ENCODE measurements at places on chromosomes 7 and 10. TPM values are rescaled to one million over a fixed set of nuclear protein-coding genes. Genes with fewer than 3 reads are reported as not detected.

The SPDYE2B gene
- not detected for polyA plus RNA-seq

The MCMBP gene
- 37.6 TPM for polyA plus RNA-seq

The ZFYVE27 gene
- 30.7 TPM for polyA plus RNA-seq

The SEMA4G gene
- polyA plus RNA-seq = 153 TPM

The HSPA14 gene
- polyA plus RNA-seq = 15.9 TPM

The ANAPC16 gene
- 112 TPM for polyA plus RNA-seq

The PRXL2A gene
- 144 TPM for polyA plus RNA-seq

The PDE1C gene
- 0.54 TPM for polyA plus RNA-seq

The CALML3 gene
- polyA plus RNA-seq = 0.27 TPM

The SLIT1 gene
- polyA plus RNA-seq = not detected

The CFAP43 gene
- not detected for polyA plus RNA-seq

The NUTM2D gene
- 2.7 TPM for polyA plus RNA-seq

The ANLN gene
- polyA plus RNA-seq = 12.8 TPM

The GRB10 gene
- 33.8 TPM for polyA plus RNA-seq

The OGDHL gene
- polyA plus RNA-seq = 3.5 TPM

The SEC61G gene
- polyA plus RNA-seq = 197 TPM

The NPTX2 gene
- polyA plus RNA-seq = 0.27 TPM

The APBB1IP gene
- 2.8 TPM for polyA plus RNA-seq

The NPFFR1 gene
- polyA plus RNA-seq = not detected

The PRPS1L1 gene
- not detected for polyA plus RNA-seq

All from small intestine (tissue), 16 donors.